ENCODE measurements at places on chromosomes 5 and 9.

DNA sequence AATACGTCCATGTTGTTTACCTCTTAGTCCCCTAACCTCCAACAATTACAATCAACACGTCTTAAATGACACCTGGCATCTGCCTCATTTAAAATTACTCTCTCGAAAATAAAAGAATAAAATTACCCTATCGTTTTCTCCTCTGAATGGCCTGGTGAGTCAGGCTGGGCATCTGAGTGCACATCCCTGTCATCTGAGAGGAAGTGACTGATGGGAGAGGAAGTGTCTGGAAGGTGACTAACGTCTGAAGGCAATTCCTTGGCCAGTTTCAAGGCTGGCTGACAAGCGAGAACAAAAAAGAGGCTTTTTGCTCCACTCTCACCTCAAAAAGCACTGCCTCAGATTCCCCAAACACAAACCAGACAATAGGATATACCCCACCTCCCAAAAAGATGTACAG lies 57.7 kb downstream of the MAPKAP1 start:
- DNase-seq, result no peak

GRCh38 chr9:107036367-107036766 lies 173.4 kb downstream of the ZNF462 start:
- no peak for DNase-seq

DNA sequence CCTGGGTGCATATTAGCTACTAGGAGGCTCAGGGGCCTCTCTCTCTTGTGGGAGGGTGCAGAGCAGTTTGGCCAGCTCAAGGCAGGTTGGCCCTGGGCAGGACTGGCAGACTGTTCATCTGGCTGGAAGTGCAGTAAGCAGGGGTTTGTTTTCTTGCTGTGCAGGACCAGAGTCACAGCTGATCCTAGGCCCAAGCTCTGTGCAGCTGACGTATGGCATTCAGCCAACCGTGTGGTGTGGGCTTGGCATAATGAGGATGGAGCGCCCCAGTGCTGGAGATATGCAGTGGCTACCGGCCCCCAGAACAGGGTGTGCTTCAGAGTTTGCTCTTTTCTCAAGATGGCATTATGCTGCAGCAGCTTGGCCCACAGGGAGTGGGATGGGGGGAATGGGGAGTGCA lies 31.0 kb upstream of the PHF24 start:
- DNase-seq, result no peak

- DNase-seq, result no peak
Measured at GRCh38 chr5:159098603-159099436, 896 bp downstream of the EBF1 start.

DNA sequence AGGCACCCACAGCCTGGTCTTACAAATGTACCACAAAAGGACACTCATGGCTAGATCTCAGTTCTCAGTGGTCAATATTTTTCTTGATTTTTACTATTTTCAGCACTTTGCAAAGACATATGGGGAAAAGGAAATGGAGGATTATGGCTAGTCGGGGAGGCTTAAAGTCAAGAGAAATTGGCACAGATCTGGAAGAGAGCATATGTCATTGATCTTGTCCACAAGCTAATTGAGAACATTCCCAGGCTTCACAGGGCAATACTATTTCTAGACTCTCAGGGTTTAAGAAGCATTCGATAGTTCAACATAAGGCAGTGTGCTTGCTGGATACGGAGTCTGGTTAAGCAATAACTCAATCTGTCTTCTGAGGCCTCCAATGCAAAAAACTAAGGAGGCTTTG lies 285.8 kb downstream of the ZNF608 start:
- no peak for DNase-seq

DNA sequence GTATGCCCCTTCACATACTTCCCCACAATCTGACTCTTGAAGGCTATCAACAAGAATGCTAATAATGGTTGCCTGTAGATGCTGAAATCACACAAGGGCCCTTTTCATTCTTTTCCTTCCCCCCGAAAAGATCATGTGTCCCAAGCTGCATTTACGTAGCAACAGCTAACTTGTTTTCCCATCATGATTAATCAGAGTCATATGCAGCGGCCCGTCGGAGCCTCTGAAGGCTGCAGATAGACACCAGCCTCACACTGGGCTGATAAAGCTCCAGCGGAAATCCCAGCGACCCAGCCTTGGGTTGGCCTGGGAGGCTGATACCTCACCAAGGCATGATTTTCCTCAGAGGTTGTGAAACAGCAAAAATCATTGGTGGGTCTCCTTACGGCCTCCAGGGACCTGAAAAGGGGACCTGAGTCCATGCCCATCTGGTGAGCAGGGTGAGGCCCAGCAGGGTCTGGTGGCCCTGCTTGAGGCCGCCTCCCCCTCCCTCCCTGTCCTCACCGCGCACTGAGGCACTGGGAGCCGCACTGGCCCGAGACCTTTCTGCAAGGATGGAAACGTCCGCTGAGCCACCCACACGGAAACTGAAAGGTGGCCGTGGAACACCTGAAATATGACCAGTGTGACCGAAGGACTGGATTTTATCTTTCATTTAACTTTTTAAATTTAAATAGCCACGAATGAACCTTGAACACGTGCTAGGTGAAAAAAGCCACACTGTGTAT lies 114.2 kb upstream of the PHYKPL start:
- DNase-seq, result no peak

- no peak for DNase-seq
Measured at GRCh38 chr9:23412458-23412857, 413.6 kb downstream of the ELAVL2 start.

DNA sequence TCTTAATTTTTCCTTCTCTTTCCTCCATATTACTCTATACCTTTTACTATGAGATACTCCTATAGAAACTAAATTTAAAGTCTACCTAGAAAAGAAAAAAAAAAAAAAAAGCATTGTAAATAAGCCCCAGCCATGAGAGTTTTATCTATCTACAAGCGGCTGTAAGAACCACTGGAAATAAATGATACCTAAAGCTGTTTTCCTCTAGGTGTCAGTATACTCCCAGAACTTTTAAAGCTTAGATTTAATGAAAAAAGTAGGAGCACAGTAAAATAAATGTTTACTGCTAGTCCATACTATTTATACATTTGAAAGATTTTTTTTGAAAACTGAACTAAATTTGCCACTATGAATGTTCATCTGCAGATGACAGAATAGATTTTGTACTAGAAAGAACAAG lies 26.2 kb downstream of the TYRP1 start:
- no peak for DNase-seq

- no peak for DNase-seq
Measured at GRCh38 chr9:72362680-72363139, 2.3 kb downstream of the ZFAND5 start.

DNA sequence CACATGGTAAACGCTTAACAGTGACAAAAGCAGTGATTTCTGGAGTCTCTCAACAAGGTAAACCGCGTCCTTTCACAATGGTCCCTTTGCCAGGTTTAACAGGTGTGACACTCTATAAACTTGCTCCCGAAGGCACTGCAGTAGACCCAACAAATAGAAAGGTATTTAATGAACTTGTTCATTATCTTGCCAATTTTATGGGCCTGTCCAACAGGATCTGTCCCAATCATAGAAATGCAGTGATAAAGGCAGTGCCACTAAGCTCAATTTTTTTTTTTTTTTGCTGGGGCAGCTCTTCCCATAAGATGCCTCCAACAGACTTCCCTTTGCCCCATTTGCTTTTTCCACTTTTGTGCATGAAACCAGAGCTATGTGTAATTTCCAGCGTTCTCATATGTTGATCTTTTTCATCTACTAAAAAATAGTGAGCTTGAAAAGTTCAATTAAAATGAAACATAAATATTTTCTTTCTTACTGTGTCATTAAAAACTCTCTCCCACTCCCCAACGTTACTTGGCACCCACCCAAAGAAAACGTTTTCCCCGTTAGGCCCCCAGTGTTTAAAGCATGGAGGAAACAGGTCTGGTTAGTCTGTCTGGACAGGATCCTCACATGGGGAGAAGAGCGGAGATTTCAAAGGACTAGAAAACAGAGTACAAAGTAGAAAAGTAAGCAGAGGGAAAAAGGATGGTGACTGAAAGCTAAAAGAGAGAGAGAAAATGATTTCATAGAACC lies 80.9 kb upstream of the SPATA31D4 start:
- no peak for DNase-seq

- DNase-seq, result no peak
Measured at GRCh38 chr9:98357921-98358535, 102.6 kb upstream of the TBC1D2 start.

DNA sequence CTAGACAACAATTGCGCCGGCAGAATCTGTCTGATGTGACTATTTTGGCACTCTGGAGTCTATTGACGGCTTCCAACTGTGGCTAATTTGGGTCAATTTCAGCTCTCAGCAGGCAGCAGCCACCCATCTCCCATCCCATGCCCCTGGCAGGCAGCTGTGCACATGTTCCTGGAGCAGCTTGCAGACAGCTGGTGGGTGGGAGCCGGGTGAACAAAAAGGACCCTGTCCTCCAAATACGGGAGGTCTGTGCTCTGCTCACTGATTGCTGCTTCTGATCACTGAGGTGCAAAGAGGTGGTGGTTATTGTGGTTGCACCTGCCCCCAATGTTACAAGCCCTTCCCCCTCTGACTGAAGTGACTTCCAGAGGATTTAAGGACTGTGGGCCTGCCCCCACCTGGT lies 45.0 kb upstream of the N4BP3 start:
- no peak for DNase-seq

GRCh38 chr5:40134883-40135520 lies 544.7 kb upstream of the PTGER4 start:
- DNase-seq, result no peak

GRCh38 chr9:101571114-101571513 lies 23.7 kb downstream of the PPP3R2 start:
- no peak for DNase-seq

GRCh38 chr5:91910247-91910646 lies 527.1 kb upstream of the ARRDC3 start:
- no peak for DNase-seq

Measured in CMK (cell line).